NCI-H187 treated with DMSO at 0.1 percent for 48 hours (cell line): ENCODE measurements at places on chromosomes 13 and 19.

DNA sequence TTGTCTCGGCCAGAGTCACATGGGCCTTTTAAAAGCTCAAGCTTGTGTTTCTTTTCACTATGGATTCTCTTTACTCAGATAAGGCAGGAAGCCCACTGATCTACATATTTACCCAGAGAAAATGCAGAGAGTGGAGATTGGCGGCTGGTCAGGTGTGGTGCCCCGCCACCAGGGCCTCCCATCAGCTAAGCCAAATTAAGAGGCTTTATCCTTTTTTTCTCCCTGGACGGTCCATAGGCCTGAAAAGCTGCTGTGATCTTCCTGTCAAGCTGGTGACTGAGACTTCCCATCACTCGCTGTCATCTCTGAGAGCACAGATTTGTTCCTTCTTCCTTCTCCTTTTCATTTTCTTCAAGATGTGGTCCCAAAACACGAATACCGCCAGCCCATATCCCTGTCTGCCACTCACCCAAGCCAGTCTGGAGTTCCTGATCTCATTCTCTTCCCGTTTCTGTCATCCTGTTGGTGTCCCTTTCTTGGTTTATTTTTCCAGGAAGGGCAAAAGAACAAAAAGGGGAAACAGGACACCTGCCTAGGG is 1.9 kb downstream of the SAFB start:
- DNase-seq = no peak

- no peak for DNase-seq
These were observed 40.9 kb upstream of the UFM1 start for GRCh38 chr13:38308736-38309135.

- DNase-seq = no peak
These were observed 33.2 kb upstream of the NDFIP2 start for GRCh38 chr13:79447741-79448140.

DNA sequence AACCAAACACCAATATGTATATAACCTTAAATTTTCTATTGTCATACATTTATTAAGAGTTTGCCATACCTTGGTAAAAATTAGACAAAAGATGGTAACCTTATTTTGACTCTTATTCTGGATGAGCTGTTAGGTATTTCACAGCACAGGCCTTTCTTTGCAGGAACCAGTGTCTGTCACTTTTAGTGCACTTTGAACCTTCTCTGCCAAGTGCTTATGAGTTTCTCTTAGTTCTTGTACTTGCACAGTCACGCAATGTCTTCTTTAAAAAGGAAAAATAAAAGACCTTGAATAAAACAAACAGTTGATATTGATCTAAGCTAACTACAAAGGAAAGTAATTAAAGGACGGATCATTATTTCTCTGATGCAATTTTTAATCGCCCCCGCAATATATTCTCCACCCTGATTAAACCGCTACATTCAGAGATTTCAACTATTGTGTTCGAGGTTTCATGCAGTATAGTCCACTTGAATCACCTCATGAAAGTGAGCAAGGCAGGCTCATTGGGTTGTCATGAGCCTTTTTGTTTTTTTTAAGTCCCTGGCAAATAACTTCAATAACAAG is 534.5 kb downstream of the KLF5 start:
- DNase-seq = no peak

- DNase-seq = no peak
These were observed 182.5 kb downstream of the TEX29 start for GRCh38 chr13:111502957-111503356.

GRCh38 chr13:99979453-99980200 is 2.0 kb upstream of the ZIC2 start:
- DNase-seq = no peak
